ENCODE measurements at places on chromosomes 6 and 20.

GRCh38 chr6:144294016-144294415 is 8.9 kb downstream of the UTRN start:
- no peak for DNase-seq

- DNase-seq: no peak
These were observed 150.4 kb upstream of the BMP5 start for GRCh38 chr6:56025795-56026194.

- no peak for DNase-seq
These were observed 21.4 kb upstream of the SMOC2 start for GRCh38 chr6:168419569-168419968.

DNA sequence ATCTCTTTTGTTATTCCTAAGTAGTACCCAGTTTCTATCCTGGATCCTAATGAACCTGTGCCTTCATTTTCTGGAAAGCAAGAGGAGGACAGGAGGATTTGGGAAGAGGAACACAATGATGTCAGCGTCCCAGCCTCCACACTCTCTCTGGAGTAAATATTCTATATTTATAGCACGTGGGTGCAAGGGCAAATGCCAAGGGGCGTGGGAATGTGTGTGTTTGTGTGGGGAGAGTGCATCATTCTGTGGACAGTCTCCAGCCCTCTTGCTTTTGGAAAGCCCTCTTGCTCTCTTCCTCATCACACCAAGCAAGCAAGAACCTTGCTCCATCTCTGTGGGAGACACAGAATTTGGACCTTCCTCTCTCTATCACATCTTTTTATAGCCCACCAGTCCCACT is 103.2 kb upstream of the EMILIN3 start:
- no peak for DNase-seq

GRCh38 chr6:129766959-129767728 is 57.2 kb upstream of the ARHGAP18 start:
- peak; percentile 58 for DNase-seq

DNA sequence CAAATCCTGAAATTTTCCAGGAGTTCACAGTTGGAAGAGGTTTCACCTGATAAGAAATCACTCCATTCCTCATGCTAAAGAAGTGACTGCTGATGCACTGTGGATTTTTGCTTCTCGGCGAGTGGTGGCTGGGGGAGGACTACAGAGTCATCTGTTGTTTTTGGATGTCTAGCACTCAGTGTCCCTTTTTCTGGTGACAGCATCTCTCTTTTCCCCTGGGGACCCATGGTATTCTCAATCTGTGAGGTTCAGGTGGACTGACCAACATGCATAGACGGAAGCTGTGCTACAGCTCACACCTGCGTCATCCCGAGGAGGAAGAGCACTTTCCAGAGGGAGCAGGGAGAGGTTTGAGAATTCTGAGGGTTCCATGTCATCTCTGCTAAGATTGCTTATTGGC is 42.7 kb upstream of the ZNF831 start:
- DNase-seq: no peak

DNA sequence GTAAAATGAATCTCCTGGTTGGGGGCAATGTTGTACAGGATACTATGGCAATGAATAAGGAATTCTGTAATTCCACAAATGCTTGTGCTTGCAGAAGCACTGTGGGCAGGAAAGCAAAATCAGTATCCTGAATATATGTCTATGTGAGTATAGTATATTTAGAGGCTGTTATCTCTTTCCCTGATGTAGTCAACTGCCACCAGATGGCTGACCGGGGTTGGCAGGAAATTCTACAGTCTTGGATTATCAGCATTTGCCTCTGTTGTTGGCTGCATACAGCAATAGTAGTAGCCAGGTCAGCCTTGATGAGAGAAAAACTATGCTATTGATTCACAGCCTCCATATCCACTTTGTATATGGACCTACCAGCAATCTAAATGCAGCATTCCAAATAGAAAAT is 425.1 kb upstream of the JAG1 start:
- no peak for DNase-seq
